ENCODE measurements at places on chromosomes 11 and 22. TPM values are rescaled to one million over a fixed set of nuclear protein-coding genes. Genes with fewer than 3 reads are reported as not detected.

Gene HEPN1
- not detected for total RNA-seq

GRCh38 chr11:124895471-124895971 is 2.1 kb downstream of the ROBO4 start:
- H3K4me1 ChIP-seq: no peaks in the 10 kb centered on the region
- no peak overlapping the region for H3K27ac ChIP-seq
- H3K36me3 ChIP-seq: no peaks in the 10 kb centered on the region
- H3K27me3 ChIP-seq: no peaks in the 10 kb centered on the region

GRCh38 chr11:130312046-130312445 is 2.7 kb downstream of the ZBTB44 start:
- DNase-seq: no peak
- no peaks in the 10 kb centered on the region for H3K36me3 ChIP-seq
- no peak overlapping the region for H3K4me3 ChIP-seq
- no peak overlapping the region for H3K27ac ChIP-seq

- H3K27me3 ChIP-seq: no peaks in the 10 kb centered on the region
- no peak overlapping the region for H3K27ac ChIP-seq
- no peaks in the 10 kb centered on the region for H3K36me3 ChIP-seq
Measured at GRCh38 chr22:46736705-46737104, 1.3 kb downstream of the CERK start.

DNA sequence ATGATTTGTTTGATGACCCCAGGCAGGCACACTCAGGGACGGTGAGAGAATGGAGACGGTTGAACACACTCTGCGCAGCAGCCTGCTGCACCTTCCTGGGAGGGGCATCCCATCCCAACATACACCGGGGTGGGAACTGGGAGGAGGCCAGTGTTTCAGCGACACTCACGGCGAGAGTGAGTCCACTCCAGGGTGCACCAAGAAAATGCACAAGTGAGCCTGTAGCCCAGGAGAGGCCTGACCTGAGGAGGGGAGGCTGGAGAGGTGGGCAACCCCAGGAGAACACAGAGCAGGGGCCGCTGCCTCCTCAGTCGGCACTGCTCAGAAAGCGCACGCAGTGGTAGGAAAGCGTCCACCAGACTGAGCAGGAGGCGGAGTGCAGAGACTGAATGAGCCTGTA is 54.5 kb downstream of the IGF2 start:
- peak; percentile 2 for DNase-seq
- H3K4me1 ChIP-seq: no peaks in the 10 kb centered on the region
- H3K27me3 ChIP-seq: no peaks in the 10 kb centered on the region
- no peak overlapping the region for H3K27ac ChIP-seq

DNA sequence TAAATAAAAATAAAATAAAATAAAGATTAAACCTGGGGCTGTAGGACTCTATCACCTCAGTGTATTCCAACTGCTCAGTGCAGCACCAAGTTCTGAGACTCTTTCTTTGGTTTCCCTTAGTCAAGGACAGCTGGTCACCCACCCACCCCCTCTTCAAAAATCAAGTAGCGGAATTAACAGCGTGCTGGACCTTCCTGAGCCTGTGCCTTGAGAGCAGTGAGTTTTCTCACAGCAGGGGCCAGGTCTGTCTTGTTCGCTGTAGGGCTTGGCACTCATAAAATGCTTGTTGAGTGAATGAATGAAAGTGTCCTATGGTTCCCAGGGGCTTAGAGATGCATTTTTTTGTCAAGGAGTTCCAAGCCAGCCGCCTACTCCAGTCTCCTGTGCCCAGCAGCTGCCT is 2.9 kb upstream of the ALX4 start:
- DNase-seq: no peak
- no peak overlapping the region for H3K4me3 ChIP-seq
- no peaks in the 10 kb centered on the region for H3K36me3 ChIP-seq
- H3K4me1 ChIP-seq: no peaks in the 10 kb centered on the region
- no peak overlapping the region for H3K27ac ChIP-seq
- peaks cover 55% of the 10 kb centered on the region for H3K27me3 ChIP-seq

- DNase-seq: no peak
- H3K27ac ChIP-seq: no peak overlapping the region
- no peak overlapping the region for H3K4me3 ChIP-seq
- no peaks in the 10 kb centered on the region for H3K27me3 ChIP-seq
- H3K4me1 ChIP-seq: no peaks in the 10 kb centered on the region
Measured at GRCh38 chr11:94909371-94909820, 64.0 kb downstream of the CWC15 start.

GRCh38 chr22:40452730-40453487 is 82.5 kb downstream of the SGSM3 start:
- H3K4me1 ChIP-seq: no peaks in the 10 kb centered on the region
- H3K4me3 ChIP-seq: no peak overlapping the region
- DNase-seq: no peak
- H3K27me3 ChIP-seq: no peaks in the 10 kb centered on the region
- no peak overlapping the region for H3K27ac ChIP-seq
- no peaks in the 10 kb centered on the region for H3K36me3 ChIP-seq

DNA sequence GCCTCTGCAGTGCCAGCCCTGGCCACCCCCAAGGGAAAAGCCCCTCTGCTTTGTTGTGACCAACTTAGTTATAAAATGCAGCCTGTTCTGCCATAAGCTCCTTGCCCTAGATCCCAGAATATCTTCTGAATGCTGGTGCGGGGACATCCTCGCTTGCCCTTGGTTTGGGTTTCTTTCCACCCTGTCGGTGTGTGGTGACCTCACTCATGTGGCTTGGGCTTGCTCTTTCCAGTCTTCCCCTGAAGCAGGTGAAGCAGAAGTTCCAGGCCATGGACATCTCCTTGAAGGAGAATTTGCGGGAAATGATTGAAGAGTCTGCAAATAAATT is 16.7 kb downstream of the CLDN5 start:
- no peaks in the 10 kb centered on the region for H3K4me1 ChIP-seq
- no peak for DNase-seq
- H3K27ac ChIP-seq: no peak overlapping the region

Gene NOX4
- 1.6 TPM for total RNA-seq

GRCh38 chr11:46295312-46296058 is 18.0 kb downstream of the CREB3L1 start:
- peak overlapping the region; percentile 44 for H3K4me3 ChIP-seq
- peaks cover 25% of the 10 kb centered on the region for H3K4me1 ChIP-seq
- H3K27ac ChIP-seq: peak overlapping the region; percentile 67
- no peaks in the 10 kb centered on the region for H3K36me3 ChIP-seq
- no peaks in the 10 kb centered on the region for H3K27me3 ChIP-seq

GRCh38 chr11:87300640-87301380 is 263.1 kb downstream of the TMEM135 start:
- H3K36me3 ChIP-seq: no peaks in the 10 kb centered on the region
- no peak overlapping the region for H3K27ac ChIP-seq
- DNase-seq: no peak
- H3K4me3 ChIP-seq: no peak overlapping the region
- no peaks in the 10 kb centered on the region for H3K4me1 ChIP-seq

Gene ACR
- 13.1 TPM for total RNA-seq

DNA sequence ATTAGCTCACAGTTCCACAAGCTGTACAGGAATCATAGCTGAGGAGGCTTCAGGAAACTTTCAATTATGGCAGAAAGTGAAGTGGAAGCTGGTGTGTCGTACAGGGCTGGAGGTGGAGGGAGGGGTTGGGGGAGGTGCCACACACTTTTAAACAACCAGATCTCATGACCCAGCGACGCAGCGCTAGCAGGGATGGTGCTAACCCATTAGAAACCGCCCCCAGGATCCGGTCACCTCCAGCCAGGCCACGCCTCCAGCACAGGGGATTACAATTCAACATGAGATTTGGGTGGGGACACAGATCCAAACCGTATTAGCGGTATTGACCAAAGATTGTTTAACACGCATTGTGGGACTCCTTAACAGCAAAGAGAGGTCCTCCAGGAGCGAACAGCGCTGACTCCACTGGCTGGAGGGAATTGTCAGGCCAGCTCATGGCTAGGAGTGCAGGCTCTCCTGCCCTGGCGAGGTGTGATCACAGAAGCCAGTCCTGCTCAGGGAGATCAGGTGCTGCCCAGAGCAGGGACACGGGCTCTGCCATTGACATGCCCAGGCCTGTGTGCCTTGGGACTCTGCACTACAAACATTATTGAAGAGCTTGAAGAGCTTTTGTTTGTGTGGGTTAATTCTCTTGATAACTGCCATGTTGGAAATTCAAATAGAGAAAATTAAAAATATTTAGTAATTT is 215.3 kb downstream of the TBC1D22A start:
- H3K4me1 ChIP-seq: no peaks in the 10 kb centered on the region
- no peak for DNase-seq
- H3K36me3 ChIP-seq: no peaks in the 10 kb centered on the region
- no peak overlapping the region for H3K27ac ChIP-seq
- no peaks in the 10 kb centered on the region for H3K27me3 ChIP-seq
- no peak overlapping the region for H3K4me3 ChIP-seq

Gene ZNF74
- 17.0 TPM for total RNA-seq
